Fibroblast of lung (primary cell): ENCODE measurements at places on chromosomes 16 and 17.

GRCh38 chr17:81488276-81488860 is 24.2 kb downstream of the ACTG1 start:
- no peak for DNase-seq

DNA sequence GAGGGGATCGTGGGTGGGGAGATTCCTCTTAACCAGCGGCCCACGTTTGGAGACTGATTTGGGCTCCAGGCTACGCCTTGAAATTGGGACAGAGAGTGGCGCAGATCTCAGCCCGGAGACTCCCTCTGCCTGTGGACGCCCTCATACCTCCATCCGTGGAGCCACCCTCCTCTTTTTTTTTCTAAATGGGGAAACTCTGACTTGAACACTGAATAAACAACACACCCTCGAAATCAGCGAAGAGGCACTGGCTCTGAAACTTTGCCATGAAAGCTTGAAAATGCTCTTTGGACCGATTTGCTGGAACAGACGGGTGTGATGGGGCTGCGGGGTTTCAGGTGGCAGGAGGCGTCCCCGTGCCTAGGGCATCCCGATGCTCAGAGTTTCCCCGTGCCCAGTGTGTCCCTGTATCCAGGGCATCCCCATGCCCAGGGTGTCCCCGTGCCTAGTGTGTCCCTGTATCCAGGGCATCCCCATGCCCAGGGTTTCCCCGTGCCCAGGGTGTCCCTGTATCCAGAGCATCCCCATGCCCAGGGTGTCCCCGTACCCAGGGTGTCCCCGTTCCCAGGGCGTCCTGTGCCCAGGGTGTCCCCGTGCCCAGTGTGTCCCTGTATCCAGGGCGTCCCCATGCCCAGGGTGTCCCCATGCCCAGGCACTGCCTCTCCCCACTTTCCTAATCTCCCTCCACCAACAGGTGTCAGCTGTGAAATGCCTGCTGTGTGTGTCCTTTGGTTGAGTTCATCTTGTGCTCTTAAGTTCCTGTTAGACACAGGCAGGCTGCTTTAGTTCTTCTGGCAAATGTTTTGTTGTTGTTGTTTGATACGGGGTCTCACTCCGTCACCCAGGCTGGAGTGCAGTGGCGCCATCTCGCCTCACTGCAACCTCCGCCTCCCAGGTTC is 187.0 kb downstream of the SEC14L1 start:
- no peak for DNase-seq

DNA sequence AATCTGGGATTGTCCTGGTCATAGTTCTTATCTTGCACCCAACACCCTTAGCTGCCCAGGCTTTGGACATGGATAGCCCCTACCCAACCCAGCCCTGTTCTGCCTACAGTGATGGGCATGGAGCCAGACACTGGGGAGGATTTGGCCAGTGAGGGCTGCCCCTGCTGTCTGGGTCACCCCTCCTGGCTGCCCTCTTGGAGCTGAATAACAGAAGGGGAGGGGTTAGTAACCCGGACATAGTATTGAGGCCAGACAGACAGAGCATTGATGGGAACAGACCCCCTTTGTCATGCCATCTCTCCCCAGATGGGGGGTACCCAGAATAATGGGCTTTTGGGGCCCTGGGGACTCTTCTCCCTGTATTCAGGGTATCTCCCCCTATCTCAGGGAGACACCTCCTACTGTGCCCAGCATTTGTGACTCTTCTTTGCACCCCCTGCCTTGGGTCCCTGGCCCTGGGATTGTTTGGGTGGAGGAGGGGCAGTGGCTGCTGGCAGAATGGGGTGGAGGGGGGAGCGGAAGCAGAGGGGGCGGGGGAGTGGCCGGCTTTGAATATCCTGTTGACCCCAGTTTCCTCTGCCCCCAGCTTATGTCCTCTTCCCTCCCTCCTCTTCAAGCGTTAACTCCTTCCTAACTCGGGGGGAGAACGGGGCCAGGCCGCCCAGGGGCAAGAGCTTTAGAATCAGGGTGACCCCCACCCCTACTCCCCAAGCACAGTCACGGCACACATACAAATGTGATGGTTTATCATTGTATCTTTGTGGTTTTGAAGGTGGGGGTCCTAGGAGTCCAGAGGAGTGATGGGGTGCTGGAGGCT is 17.0 kb downstream of the GJD3 start:
- DNase-seq: no peak

DNA sequence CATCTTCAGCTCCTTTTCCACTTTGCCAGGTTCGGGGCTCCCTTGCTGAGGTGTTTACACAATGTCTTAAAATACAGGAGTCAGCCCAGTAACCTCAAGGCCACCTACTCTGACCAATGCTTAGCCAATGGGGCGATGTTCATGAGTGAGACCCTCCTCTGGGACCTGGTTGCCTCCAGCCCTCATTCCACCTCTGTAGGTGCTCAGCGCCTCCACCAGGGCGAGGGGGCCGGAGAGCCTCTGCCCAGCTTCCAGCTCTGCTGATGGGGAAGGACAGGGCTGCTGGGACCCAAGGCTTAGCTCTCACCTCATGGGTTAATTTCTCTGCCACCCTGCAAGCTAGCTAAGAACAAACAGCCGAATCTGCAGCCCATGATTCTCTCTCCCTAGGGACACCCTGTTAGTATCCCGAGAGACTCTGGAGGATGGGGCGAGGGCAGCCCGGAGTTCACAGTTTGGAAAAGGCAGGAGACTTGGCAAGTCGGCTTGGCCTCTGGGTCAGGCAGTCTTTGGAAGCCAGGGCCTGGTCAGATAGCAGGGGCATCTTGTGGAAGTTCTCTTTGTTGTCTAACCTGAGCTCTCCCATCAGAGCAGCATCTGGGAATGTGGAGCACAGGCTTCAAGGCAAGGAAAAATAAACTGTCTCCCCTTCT is 16.2 kb downstream of the SRCIN1 start:
- DNase-seq: no peak

- no peak for DNase-seq
Measured at GRCh38 chr17:48769009-48769675, 40.6 kb upstream of the HOXB13 start.

- DNase-seq: no peak
Measured at GRCh38 chr16:50265260-50265659, 1.1 kb upstream of the ADCY7 start.

DNA sequence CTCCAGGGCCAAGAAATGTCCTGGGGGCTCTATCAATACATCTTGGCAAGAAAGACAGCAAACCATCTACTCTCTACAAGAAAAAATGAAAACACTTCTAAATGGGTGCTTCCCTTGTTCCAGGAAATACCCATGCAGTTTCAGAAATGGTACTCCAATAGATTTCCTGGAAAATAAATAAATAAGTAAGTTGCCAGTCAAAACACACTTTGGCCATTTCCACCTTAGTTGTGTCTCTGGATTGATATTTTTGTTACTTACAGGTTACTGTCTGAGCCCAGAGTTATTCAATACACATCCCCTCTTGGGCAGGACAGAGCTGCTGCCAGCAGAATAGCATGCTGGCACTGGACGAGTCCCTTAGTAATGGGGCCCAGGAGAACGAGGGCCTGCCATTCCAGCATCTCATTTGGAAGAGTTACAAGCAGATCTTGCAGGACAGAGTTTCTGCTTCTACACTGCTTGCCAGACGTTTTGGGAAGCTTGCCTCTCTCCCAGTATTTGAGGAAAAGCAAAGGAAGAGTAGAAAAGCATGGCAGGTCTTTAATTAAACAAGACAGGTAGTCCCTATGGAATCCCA is 100.5 kb downstream of the SMG6 start:
- no peak for DNase-seq

DNA sequence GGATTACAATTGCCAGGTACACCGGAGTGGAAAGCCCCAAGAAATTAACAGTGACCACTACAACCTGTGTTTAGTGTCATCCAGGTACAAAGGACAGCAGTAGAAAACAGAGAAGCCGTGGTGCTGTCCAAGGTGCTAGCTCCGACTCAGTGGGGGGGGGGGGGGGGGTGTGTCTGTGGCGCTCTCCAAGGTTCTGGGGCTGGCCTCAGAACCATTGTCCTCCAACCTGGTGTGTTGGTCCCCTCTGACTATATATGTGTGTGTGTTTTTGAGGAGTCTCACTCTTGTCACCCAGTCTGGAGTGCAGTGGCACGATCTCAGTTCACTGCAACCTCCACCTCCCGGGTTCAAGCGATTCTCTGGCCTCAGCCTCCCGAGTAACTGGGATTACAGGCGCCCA is 5.8 kb upstream of the ZNF23 start:
- DNase-seq: peak; percentile 20

GRCh38 chr16:50099957-50100648 is 34.3 kb downstream of the HEATR3 start:
- DNase-seq: no peak

GRCh38 chr17:69230939-69231338 is 2.3 kb upstream of the ABCA10 start:
- no peak for DNase-seq

DNA sequence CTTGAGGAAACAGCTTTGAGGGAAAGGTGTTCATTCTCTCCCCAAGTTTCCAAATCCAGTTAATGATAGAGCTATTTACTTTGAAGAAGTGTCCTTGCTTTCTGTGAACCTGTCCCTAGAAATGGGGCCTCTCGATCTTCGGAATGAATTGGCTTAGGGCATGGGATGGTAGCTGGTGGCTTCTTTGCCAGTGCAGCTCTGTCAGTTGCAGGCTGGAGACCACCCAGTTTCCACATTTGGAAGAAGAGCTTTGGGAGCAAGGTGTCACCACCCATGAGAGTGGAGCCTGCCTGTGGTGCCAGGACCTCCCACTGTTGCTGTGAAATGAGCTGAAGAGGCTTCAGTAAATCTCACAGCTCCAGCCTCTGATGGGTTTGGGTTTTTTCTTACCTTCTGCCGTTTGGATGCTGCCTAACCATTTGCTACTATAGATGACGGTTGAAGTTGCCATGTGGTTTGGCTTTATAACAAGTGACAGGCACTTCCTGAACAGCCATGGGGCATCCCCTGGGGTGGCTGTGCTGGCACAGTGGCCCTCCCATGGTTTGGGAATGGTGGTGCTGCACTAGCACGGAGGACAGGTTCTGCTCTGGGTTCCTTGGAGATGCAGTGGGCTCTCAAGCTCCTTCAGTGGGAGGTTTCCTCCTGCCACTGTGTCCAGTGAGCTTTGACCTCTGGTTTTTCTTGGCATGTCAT is 19.5 kb upstream of the SLC5A10 start:
- no peak for DNase-seq

GRCh38 chr16:56700195-56700594 is 17.9 kb downstream of the MT1X start:
- peak; percentile 70 for DNase-seq

DNA sequence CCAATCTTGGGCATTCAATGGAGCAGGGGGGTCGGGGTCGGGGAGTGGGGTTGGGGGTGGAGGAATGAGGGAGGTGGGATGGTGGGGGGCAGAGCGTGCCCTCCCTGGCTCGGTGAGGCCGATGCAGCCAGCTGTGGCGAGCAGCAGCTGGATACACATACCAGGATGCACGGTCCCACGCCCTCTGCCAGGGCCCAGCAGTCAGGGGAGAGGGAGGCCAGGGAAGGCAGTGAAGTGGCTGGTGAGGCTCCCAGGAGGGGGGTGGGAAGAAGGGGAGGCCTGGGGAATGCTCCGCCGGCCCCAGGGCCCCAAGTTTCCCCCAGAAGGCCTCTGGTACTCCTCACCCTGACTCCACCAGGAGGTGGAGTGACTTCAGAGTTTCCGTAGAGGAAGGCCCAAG is 77.6 kb upstream of the LHX1 start:
- no peak for DNase-seq

GRCh38 chr17:38457577-38458371 is 29.5 kb downstream of the ARHGAP23 start:
- no peak for DNase-seq

DNA sequence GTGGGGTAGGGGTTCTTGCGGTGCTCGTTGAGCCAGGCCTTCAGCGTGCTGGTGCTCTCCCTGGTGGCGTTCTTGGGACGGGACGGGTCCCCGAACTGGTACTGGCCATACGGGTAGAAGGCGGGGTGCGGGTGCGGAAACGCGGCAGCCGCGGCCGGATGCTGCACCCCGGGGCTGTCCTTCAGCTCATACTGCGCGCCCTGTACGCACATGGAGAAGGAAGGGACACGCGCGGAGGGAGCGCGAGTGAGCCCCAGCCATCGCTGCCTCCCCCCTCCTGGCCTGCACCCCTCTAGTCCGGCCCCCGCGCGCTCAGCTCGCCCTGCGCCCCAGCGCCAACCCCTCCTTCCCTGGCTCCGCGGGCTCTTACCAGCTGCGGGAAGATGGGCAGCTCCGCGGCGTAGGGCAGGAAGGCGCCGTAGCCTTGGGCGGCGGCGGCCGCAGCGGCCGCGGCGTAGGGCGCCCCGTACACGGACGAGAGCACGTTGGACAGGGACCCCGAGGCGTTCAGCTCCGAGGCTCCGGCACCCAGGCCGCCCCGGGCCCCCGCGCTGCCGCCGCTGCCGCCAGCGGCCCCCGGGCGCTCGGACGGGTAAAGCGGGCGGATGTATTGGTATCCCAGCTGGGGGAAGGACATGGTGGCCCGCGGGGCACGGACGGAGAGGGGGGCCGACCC is 1.0 kb downstream of the IRX3 start:
- peak; percentile 39 for DNase-seq

GRCh38 chr16:47073223-47074155 is 70.3 kb downstream of the NETO2 start:
- DNase-seq: no peak

- no peak for DNase-seq
Measured at GRCh38 chr17:79114458-79115301, 40.1 kb downstream of the ENGASE start.

- DNase-seq: no peak
Measured at GRCh38 chr16:85917959-85918358, 19.0 kb downstream of the IRF8 start.

DNA sequence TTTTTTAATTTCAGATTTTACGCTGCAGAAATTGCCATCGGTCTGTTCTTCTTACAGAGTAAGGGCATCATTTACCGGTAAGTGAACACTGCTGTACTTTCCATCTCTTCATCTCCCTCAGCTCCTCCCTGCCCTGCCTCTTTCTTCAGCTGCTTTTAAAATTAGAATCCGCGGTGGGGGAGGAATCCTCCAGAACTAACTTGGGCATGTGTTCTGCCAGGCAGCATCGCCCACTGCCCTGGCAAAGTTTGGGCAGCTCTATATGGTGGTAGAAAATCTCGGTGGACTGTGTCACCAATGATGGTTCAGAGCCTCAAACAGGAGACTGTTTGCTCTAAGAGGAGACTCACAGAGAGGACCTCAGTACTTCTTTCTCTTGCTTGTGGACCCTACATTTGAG is 81.6 kb upstream of the CACNG3 start:
- DNase-seq: no peak

- no peak for DNase-seq
Measured at GRCh38 chr17:34771891-34772290, 189.4 kb downstream of the CCT6B start.

- DNase-seq: no peak
Measured at GRCh38 chr16:62038646-62039045, 2.4 kb upstream of the CDH8 start.

DNA sequence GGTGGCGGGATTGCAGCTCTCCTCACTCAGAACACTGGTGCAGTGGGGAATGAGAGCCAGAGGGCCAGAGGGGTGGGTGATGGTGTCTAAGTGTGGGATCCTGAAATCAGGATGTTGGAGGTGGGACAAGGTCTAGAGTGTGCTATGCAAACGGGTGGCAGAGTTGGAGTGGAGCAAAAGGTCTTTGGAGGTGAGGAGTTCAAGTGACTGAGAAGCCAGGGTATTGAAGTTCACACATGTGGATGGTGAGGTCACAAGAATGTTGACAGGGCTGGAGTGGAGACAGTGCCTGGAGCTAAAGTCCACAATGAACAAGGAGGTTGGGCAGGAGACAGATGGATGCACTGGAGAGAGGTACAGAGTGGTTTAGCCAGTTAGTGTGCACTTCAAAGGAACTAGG is 38.3 kb upstream of the MAP3K14 start:
- no peak for DNase-seq

- DNase-seq: no peak
Measured at GRCh38 chr16:81018496-81018895, 11.5 kb downstream of the CENPN start.

GRCh38 chr17:66777689-66778225 is 57.2 kb upstream of the CACNG5 start:
- no peak for DNase-seq
